ENCODE measurements at places on chromosomes 1 and 21. TPM values are rescaled to one million over a fixed set of nuclear protein-coding genes. Genes with fewer than 3 reads are reported as not detected.
A peak's percentile ranks its signal among the peaks of the same experiment; 100 is the strongest.

DNA sequence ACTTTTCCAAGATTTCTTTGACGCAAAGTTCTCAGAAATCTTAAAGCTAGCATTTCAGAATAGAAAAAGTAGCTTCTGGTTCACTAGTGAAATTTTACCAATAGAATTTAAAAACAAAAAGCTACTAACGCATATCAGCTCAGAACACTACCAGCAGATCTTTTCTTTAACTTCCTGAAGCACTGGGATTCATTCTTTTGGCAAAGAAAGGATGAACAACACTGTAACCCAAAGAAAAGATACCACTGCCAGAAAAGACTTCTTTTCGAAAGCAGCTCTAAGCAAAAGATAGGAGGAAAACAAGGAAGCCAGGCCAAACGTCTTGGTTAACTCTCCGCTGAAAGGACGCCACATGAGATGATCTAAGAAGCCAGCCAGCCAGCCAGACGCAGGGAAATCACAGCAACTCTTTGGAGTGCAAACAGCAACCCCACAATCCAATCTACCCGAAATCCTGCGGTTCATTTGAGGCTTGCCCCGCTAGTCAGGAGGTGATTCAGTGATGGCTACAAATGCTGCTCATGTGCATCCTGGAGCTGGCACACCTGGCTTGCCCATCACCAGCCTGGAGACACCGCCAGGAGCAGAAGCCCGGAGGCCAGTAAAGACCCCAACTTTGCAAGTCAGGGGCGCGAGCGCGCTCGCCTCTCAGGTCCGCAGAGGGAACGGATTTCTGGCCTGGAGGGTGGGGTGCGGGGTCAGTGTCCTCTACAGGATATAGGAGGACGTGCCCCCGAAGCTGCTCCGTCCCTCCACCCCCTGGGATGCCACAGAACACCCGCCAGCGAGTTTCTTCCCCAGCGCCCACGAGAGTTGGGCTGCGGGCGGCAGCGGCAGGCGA is 812 bp downstream of the NBPF1 start:
- peak; percentile 96 for DNase-seq

DNA sequence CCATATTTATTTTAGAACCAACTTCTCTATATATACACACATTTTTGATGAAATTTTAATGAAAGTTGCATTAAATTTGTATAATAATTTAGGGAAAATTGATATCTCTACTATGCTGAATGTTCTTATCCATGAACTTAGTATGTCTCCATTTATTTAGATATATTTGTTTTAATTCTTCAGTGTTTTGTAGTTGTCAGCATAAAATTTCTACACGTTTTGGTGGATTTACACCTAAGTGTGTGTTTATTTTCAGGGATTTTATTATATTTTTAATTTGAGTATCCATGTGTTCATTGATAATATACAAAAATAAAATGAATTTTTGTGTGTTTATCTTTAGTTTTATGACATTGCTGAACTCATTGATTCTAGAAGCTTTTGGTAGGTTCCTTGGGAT is 36.7 kb downstream of the PCBP3 start:
- DNase-seq, result no peak

Gene ATP1B1
- 116 TPM for total RNA-seq

DNA sequence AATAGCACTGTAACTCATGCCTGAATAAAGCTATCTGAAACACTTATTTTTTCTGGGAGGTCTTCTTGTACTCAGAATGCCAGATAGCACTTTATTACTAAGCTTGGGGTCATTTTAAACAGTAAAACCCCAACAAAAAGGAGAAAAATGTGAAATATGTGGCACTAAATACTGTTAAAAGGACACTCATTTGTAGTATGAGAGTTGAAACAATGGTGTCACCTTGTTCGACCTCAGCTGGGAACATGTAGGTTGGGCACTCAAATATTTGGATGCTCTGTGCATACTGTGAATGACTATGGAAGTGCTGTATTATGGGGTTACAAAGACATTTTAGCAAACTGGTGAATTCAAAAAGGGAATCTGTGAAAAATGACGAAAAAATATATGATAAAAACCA is 53.9 kb downstream of the SELENOF start:
- no peak for DNase-seq

DNA sequence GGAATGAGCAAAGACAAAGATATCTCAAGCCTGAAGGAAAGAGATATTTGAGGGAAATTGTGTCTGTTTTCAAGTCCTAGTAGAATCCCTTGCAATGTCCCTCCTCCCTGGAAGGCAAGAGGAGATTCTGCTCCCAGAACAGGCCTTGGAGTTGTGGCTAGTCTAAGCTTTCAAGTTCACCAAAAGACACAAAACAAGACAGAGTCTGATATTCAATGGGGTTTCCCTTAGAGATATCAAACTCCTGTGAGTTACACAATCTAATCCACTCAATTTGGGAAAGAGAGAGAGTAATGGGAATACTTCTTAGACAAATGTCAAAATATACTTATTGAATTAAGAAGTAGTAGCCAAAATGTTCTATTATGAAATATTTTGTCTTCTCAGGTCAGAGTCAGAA is 162.8 kb upstream of the ADAMTS5 start:
- DNase-seq, result no peak

Gene PADI4
- not detected for total RNA-seq

DNA sequence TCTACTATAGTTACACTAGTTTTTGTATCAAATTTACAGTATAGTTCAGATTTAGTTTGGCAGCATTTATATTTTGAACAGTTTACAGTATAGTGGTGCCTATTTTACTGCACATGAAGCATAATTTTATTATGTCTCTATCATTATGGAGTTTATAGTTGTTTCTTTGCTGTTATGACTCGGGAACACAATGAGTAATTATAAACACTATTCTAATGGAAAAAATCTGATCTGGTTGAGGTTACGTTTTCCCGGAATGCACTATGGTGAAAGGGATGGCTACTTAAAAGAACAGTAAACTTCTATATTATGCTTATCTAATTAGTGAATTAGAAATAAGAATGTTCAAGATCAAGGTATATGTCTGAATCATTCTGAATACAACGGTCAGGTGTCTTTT is 10.6 kb downstream of the LCA5L start:
- no peak for DNase-seq

GRCh38 chr21:44723177-44724131 is 12.1 kb upstream of the TSPEAR start:
- no peak for DNase-seq

Gene RAB25
- total RNA-seq, result not detected

DNA sequence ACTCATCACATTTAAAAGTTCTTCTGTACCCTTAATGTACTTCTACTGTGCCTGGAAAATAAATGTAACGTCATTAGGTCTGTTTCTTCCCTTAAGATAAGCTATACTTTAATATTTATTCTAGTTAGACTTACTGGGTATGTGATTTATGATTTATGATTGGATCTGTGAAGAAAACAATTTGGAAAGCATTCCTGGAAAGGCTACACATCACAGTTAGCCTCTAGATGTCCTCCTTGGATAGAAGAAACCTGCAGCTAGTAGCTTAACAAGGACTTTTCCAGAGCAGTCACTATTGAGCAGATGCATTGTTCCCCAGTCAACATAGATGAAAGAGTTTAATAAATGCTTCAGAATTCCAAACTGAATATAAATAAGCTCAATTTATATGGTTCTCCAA is 22.2 kb upstream of the ABL2 start:
- DNase-seq, result no peak

DNA sequence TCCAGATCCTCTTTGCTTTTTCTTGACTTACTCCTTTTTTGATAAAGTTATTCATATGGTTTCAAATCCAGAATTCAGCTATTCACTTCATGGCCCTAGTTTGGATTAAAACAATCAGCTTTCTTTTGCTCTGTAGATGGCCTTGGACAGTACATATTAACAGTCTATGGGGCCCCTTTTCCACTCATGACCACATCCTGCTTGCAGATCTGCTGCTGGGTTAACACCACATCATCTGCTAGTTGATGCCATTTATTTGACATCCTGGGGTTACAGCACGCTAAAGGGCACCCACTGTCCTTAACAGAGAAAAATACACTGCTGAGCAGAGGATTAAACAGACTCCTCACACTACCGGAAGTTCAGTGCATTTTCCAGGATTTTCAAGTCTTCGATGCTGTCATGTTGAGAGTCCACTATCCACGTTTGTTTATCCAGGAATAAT is 941 bp upstream of the IFI16 start:
- no peak for DNase-seq

Gene GRIK3
- 7.1 TPM for total RNA-seq

Gene CD1E
- total RNA-seq, result 2.3 TPM

Gene IRF2BP2
- 59.6 TPM for total RNA-seq

- DNase-seq, result no peak
These were observed 102.2 kb downstream of the CASZ1 start for GRCh38 chr1:10694274-10694632.

GRCh38 chr1:47262787-47263413 is 30.9 kb upstream of the TAL1 start:
- no peak for DNase-seq

DNA sequence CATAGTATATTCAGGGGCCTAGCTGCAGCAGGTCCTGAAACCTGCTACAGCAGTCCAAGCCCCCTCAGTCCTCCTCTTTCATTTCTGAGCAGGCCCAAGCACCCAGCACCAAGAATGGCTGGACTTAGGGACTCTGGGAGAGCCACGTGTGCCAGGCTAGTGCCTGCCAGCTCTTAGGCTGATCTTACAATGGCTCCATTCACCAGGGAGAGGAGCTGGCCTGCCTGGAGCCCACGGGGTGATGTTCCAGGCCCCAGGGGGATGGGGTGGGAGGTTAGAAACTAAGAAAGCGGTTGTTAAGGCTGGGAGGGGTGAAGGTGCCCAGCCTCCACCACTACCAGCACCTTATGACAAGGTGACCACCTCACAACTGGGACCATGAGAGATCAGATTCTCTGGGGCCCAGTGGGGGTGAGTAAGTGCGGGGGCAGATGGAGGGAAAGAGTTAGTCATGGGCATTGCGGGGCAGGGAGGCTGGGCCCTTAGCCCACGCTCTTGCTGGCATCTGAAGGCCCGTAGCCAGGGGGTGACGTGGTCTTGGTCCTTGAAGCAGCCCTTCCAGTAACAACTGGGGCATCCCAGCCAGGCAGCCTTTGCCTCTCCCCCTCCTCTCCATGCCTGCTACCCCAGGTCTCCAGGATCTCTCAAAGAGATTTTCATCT is 30.3 kb upstream of the CLIC4 start:
- DNase-seq, result peak; percentile 78

- no peak for DNase-seq
These were observed 19.6 kb downstream of the CAPN8 start for GRCh38 chr1:223645903-223646302.

DNA sequence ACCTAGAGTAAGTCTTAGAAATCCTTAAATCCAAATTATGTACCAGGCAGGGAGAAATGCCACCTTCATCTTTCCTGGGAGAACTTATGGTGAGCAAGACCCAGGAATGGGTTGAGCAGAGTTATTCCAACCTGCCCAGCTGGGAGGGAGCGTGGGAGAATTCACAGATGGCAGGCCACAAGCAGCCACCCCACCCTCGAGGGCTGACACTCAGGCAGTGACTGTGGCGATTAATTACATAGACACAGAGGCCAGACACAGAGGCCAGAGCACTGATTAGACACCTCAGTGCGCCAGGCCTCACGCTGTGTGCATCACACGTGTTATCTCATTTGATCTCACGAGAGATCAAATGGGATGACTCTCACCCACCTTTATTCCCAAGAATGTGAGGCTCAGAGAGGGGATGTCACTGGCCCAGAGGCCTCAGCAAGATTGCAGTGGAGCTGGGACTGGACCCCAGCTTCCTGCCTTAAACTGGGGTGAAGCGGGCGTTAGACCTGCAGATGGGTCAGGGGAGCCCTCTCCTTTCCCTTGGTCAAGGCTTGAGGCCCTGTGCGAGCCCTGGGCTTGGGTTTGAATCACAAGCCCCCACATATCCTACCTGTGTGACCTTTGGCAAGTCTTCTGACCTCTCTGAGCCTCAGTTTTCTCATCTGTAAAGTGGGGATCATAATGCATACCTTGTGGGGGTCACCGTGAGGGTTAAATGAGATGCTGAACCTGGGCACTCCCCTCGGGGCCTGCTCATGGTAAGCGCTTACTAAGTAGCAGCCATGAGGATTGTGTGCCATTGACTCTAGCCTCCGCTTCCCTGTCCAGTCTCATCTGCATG is 28.8 kb upstream of the PADI4 start:
- no peak for DNase-seq

- DNase-seq, result no peak
These were observed 1077.3 kb downstream of the KCNT2 start for GRCh38 chr1:195530961-195531360.

GRCh38 chr1:191690931-191691330 is 467.3 kb upstream of the RGS18 start:
- no peak for DNase-seq

GRCh38 chr1:32774950-32775634 is 42.1 kb downstream of the YARS1 start:
- no peak for DNase-seq

- DNase-seq, result no peak
These were observed 16.8 kb upstream of the MARK1 start for GRCh38 chr1:220511179-220511578.

DNA sequence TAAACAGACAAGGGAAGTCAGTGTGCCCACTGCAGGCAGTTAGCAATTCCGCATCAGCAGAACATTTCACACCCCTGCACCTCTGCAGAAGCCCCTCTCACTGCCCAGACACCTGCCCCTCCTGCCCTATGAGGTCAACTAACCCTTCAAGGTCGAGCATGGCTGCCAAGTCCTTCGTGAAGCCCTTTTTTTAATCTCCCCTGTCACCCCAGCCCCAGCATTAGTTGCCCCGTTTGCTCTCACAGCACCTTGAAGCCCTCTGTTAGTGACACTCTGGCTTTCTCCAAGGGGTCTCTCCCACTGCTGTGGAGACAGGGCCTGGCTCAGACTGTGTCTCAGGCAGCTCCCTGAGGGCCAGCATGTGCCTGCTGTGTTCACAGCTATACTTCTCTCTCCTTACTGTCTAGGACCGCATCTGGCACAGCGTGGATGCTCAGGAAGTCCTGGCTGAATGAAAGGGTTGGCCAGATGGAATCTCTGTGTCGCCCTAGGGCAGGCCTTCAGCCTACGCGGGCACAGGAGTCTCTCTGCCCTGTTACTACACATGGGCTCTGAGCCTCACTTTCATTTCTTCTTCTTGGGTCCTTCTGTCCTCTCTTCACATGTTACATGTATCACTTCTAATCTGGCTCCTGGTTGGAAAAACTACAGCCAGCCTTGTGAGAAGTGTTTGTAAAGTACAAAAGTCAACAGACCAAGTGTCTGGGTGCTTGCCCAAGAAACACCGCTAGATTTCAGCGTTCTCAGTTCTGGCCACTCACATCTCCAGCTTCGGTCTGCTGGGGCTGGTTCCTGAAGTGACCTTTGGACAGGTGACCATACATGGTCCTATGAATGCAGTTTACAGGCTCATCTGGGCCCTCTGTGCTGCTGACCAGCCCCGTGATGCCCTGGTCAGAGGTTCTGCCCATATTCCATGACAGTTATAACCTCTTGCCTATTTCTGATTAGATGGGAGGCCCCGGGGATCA is 19.7 kb downstream of the SLC2A1 start:
- no peak for DNase-seq

- no peak for DNase-seq
These were observed 756.0 kb upstream of the ADGRL2 start for GRCh38 chr1:81044708-81045107.
